ENCODE measurements at places on chromosomes 7 and 10.

DNA sequence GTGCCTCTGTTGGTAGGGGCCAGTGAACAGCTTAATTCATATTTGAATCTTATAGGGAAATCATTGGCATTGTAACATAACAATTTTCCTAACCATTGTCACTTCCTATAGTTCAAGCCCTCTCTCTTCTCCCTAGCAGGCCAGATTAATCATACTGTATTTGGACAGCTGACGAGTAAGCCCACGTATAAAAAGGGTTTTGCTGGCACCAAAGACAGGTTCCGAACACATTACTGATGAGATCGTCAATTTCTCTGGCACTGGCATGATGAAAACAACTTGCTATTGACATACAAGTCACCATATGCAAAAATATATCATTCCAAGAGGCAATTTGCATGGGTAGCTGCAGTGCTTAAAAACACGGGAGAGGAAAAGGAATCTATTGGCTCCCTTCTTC lies 891.1 kb upstream of the AUTS2 start:
- no peak for DNase-seq

DNA sequence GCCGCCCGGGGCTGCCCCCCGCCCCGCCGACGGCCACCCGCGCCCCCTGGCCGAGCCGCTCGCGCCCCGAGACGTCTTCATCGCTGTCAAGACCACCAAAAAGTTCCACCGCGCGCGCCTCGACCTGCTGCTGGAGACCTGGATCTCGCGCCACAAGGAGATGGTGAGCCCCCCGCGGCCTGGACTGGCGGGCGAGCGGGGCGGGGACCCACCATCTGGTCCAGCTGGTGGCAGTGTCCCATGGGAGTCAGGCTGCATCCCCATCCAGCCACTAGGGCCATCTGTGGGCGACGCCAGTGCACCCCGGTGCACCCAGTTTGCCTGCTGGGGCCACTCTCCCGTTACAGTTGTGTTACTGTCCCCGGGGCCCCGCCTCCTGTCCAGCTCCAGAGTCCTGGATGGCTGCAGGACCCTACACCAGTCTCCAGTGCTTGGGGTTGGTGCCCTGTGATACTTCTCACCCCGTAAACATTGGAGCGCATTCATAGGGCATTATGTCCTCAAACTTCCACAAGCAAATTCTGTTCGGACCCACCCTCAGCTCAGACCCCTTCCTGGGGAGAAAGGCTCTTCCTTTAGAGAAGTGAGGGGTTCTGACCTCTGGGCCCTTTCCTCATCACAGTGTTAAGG lies 672 bp downstream of the LFNG start:
- DNase-seq, result no peak

GRCh38 chr7:44046321-44047061 lies 2.0 kb downstream of the DBNL start:
- peak; percentile 43 for DNase-seq

DNA sequence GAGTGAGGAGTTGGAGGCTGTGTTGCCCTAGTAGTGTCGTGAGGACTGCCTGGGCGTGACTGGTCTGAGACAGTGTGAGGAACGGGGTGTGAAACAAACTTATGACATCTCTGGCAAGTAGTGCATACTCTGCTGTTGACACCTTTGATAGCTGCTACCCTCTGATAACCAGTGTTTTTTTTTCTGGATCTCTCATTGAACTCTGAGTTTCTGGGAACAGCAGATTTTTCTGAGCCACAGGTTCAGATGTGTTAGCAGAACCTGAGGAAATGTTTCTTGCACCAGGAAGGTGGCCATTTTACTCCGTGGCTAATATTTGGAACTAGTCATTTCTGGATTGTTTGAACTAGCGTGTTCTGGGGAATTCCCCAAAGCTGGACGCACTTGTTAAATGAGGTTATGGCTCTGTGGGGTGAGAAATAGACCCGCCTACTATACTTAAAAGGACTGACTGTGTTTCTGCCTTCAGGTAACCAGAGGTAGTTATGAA lies 52.9 kb downstream of the AUTS2 start:
- no peak for DNase-seq

DNA sequence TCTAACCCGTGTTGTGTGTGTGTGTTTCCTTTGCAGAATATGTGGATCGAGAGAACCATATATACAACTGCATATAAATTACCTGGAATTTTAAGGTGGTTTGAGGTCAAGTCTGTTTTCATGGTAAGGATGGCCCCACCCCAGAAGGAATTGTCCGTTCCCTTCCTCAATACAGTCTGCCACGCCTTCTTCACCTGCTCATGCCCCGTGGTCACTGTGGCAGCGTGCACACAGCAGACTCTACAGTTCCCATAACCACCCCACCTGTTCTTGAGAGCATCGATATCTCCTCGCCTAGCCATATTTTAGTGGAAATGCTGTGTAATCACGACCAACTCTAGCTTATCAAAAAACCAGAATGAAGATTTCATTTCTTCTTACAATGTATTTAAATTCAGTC lies 134.0 kb upstream of the NPS start:
- no peak for DNase-seq
